Foreskin melanocyte (primary cell): ENCODE measurements at places on chromosomes 16 and 17.

DNA sequence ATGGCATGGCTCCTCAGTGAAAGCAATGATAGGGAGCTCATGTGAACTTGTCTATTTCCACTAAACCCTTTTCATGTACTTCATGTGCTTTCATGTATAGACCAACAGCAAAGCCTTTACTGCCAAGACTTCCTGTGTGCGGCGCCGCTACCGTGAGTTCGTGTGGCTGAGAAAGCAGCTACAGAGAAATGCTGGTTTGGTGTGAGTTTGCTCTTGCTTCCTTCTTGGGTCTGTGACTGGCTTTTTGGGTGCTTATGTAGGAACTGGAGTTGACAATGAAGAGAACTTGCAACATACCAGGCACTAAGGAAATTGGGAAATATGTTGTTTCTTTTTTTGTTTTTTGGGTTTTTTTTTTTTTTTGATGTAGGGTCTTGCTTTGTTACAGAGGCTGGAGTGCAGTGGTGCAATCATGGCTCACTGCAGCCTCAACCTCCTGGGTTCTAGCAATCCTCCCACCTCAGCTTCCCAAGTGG lies 5.7 kb downstream of the SNX11 start:
- no peak for DNase-seq

GRCh38 chr17:61064087-61064951 lies 335.3 kb upstream of the TBX2 start:
- no peak for DNase-seq

DNA sequence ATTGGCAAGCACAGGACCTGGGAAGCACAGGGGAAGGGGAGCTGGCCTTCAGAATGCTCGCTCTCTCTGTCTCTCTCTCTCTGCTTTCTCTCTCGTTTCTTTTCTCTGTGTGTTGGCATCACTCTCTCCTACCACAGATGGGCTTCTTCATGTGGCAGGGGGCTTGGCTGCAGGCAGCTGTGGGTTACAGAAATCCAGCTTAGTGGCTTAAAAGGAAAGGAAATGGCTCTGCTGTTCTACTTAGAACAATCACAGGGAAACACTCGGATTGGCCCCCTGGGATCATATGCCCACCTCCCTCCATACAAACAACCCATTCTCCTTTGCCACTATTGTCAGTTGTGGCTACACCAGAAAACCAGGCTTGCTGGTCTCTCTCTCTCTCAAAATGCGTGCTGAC lies 20.4 kb downstream of the TBX2 start:
- no peak for DNase-seq

GRCh38 chr17:36942631-36943125 lies 5.4 kb downstream of the LHX1 start:
- DNase-seq = no peak

DNA sequence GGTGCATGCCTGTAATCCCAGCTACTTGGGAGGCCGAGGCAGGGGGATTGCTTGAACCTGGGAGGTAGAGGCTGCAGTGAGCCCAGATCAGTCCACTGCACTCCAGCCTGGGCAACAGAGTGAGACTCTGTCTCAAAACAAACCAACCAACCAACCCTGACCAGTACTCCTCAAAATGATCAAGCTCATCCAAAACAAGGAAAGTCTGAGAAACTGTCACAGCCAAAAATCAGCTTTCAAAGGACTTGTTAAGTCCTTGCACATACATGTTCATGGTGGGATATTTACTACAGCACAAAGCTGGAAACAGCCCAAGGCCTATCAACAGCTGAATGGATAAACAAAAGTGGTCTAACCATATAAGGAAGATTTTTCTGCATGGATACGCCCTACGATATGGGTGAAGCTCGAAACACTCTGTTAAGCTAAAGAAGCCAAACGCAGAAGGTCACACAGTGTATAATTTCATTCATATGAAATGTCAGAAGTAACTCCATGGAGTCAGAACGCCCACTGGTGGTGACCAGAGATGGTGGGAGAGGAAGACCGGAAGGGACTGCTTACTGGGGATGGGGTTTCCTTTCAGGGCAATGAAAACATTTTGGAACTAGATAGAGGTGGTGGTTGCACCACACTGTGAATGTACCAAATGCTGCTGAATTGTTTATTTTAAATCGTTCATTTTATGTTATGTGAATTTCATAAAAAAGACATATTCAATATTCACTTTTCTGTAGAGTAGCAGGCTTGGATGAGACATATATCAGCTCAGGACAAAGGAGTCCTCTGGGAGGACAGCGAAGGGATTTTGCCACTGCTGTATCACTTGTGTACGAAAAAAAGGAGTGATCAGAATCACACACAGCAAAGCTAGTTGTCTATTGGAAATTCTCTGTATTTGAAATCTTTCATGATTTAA lies 17.7 kb downstream of the CCL17 start:
- peak; percentile 87 for DNase-seq

- DNase-seq = no peak
Measured at GRCh38 chr16:71648921-71649320, 22.9 kb downstream of the MARVELD3 start.
